Activated naive CD4-positive, alpha-beta T cell (primary cell): ENCODE measurements at places on chromosomes 5 and 9.

DNA sequence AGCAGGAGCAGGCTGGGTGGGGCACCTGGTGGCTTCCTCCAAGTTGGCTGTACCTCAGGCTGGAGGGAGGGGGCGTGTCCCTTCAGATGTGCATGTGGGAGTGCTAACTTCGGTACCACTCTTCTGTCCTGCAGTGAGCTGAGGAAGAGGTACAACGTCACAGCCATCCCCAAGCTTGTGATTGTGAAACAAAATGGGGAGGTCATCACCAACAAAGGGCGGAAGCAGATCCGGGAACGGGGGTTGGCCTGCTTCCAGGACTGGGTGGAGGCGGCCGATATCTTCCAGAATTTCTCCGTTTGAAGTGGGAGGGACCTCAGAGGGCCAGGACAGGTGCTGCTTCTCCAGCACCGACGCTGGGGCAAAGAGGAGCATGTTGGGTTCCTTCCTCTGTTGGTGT is 9.3 kb downstream of the NXNL2 start:
- DNase-seq, result no peak

DNA sequence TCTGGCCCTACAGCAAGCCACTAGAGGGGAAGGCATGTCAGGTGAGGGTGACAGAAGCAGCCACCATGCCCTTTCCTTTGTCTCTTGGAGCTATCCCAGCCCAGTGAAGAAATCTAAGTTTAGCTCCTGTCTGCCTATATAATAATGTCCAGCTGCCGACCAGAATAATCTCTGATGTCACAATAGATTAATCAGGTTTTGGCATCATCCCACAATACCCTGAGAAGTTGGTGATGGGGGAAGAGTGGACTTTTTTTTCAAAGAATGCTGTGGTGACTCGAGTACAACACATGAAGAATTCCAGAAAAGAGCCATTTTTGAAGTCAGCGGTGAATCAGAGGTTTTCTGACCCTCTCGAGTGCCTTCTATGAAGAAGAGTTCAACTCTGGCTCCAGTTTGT is 1.7 kb upstream of the TSLP start:
- no peak for DNase-seq

DNA sequence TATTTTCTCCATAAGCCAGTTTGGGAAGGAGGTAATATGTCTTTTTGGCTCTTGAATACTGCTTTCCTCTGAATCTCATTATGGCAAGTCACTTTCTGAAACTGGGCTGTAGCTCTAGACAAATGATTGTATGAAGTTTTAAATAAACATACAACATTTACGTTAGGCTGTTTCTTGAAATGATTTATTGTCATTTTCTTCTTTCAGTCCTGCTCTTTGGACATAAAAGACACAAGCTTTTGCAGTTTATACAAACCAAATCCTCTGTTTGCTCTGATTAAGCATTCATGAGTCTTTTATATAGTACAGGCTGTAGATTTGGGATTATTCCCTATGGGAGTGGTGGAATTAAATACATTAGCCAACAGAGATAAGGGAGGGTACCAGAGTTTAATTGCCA is 139.7 kb downstream of the CEP120 start:
- no peak for DNase-seq

DNA sequence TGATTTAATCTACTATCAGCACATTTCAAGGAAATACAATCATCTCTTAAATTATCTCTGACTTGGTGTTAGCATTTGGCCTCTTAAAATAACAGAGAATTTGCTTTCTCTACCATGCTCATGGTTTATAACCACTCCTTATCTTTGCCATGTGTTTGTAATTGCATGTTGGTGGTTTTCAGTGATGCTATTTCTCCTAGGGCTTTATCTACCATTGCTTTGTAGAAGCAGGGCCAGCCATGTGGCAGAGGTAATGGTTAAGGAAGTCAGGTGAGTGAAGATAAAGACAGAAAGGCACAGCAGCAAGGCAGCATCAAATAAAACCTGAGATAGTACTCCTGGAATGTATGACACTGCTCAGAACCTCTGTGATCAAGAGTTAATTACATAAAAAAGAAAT is 206.2 kb downstream of the FER start:
- no peak for DNase-seq

DNA sequence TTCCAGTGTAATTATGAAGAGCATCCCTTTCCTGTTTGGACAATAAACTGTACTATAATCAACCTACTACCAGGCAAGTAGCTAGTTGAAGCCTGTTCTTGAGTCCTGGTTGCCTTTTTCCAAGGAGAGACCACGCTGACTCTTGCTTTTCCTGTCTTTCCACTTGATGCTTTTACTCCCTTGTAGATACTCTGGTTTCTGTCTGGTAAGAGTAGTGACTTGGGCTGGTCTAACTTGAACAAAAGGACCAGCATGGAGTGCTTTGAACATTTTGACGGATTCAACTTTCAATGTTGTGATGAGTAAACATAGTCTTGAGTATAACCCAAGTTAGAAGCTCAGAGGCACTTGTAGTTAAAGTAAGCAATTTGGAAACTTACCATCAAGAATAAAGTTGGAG is 464.3 kb downstream of the GADD45G start:
- no peak for DNase-seq
